ENCODE measurements at places on chromosomes 5 and 9.

GRCh38 chr5:130278136-130278535, 373.9 kb downstream of the CHSY3 start:
- no peak for DNase-seq

DNA sequence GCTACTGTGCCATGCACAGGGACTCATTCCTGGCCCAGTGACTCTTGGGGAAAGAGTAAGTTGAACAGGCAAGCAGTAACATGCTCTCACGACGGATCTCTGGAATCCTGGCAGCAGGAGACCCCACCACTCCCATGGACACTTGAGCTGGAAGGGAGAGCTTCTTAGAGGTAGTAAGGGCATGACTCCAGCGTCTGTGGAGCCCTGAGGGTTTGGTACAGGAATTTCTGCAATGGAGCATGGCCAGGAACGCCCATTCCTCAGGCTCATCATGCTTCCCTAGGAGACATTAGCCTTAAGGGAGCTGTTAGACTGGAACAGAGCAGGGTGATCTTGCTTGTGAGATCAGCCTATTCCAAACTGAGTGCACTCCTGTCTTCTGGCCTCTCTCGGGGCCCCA, 212.9 kb downstream of the MAT2B start:
- no peak for DNase-seq

- DNase-seq = peak; percentile 60
Observed at GRCh38 chr9:385818-386398, 171.2 kb downstream of the DOCK8 start.

- no peak for DNase-seq
Observed at GRCh38 chr9:109901201-109901600, 121.2 kb downstream of the PALM2AKAP2 start.

DNA sequence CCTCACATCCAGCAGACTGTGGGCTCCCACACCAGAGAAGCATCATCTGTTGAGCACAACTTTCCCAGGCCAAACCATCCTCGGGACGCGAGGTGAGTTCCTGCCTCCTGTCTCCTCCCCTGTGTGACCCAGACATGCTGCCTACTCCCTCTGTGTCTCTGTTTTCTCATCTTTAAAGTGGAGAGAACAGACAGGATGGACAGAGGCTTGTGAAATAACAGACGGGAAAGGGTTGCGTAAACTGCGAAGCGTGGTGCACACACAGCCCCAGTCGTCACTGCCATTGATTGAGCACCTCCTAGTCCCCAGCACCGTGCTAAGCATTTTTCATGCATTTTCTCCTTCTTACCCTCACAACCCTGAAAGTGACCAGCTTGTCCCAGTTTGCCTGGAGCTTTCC, 52.1 kb upstream of the LMX1B start:
- no peak for DNase-seq

DNA sequence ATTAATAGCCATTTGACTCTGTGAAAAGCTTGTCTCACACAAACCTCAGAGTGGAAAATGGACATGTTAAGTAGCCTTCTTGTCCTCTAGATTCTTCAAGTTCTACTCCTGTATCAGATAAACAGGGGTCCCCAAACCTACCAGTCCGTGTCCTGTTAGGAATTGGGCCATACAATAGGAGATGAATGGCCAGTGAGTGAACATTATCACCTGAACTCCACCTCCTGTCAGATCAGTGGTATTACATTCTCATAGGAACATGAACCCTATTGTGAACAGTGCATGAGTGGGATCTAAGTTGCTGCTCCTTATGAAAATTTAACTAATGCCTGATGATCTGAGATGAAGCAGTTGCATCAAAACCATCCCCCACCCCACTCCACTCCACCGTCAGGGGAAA, 136.3 kb downstream of the TMEM232 start:
- DNase-seq = peak; percentile 3

DNA sequence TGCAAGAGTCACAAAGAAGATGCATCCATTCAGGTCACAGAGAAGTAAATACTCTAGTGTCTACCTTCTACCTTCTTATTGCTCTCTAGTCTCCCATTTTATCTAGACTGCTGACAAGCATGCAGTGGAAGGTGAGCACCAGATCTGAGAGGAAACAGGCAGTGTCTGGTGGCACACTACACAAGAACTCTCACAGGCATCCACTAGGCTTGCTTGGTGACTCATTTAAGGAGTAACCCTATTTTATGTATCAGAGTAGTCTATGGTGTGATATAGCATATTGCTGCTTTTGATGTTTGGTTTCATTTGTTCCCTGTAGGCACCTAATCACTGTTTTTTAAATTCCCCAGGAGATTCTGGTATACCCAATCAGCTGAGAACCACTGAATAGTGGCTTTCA, 1.6 kb upstream of the THBS4 start:
- no peak for DNase-seq

DNA sequence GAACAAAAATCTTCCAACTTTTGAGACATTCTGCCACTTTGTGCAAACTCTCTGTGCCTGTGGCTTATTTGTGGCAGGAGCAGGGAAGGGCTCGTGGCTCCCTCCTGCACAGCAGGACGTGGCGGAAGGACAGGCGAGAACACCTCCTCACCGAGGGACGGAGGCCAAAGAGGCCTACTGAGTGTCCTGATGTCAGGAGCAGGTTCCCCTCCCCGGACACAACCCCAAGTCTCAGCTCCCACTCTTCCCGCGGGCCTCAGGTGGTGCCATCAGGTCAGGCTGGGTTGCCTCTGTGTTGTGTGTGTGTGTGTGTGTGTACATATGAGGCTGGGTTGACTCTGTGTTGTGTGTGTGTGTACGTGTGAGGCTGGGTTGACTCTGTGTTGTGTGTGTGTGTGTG, 136.8 kb upstream of the LPCAT1 start:
- no peak for DNase-seq

DNA sequence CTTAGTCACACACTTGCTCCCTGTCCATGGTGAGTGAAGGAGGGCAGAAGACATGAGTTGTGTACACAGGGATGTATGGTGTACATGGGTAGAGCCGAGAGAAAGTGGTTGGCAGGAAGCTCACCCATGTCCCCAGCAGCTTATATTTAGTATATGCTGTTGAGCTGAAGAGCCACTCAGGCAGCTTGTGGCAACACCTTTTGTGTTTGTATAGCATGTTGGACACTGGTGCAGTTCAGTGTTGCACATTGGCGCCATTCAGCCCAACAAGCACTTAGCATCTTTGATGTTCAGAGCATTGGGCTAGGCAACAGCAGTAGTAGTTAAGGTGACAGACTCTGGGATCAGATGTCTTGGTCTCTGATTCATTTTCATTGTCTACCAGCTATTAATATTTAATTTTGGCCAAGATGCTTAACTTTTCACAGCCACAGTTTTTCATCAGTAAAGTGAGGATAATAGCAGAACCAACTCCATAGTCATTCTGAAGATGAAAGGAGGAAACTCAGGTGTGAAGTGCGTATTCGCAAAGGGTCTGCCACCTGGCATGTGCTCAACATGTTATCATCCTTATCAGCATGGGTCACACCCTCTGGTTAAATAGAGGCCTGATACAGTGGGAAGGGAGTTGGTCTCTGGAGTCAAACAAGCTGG, 184.8 kb downstream of the NR3C1 start:
- DNase-seq = no peak

DNA sequence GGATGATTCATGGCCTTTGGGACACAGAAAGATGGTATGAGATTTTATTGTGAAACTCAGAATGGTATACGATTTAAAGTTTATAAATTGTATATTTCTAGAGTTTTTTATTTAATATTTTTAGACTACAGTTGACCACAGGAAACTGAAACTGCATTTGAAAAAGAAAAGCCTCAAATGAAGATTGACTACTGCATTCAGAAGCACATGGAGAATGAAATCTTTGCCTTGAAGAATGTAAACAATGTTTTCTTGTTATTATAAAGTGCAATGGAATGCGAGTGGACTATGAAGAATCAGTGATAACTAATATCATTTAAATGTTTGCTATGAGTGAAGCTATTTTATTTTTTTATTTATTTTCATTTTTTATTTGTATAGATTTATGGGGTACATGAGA, 169.1 kb upstream of the CDH18 start:
- DNase-seq = no peak

DNA sequence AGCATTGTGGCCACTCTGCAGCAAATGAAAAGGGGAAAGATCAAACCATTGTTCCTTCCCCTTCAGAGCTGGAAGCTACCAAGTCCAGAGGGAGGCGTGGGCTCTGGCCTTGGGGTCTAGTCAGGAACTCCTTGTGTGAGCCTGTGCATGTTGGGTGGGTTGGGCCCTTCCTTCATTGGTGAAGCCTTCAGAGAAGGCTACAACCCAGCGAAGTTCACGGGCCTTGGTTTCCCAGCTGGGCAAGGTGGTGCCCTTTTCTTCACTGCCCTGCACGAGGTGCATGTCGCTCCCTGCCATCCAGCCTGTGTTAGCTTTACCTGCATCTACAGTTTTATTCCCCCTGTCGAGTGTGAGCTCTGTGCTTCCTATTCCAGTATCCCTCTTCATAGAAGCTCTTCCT, 84.7 kb downstream of the ZNF618 start:
- no peak for DNase-seq

DNA sequence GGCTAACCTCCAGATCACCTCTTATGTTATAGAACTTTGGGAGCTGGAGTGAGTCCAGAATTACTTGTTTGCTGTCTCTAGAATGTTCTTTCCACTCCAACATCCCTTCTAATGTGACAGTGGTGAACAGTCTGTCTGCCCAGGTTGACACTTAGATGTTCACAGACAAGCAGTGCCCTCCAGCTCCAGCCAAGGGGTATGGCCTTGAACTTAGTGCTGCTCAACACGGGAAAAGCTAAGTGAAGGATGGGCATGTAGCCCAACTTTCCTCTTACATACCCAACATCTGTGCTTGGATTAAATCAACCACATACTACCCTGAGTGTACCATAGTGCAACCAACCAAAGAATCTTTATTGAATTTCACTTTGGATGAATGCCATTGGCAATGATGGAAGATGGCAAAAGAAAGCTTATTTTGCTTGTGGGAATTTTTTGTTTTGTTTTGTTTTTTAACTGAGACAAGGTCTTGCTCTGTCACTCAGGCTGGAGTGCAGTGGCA, 201.2 kb downstream of the NXNL2 start:
- DNase-seq = no peak

GRCh38 chr9:27991221-27991620, 417.9 kb upstream of the C9orf72 start:
- DNase-seq = no peak

DNA sequence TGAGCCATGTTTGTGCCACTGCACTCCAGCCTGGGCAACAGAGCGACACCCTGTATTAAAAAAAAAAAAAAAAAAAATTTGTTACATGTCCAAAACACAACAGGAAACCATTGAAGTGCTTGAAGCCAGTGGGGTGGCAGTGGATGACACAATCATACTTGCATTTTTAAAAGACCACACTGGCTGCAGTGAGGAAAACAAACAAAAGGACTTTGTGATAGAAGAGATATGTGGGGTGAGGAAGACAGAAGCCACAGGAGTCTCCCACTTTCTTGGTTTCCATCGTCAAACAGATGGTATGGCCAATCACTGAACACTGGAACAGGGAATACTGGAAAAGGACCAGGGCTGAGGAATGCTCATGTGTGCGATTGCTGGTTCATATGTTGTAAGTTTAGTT, 20.9 kb upstream of the COMMD10 start:
- DNase-seq = no peak
